Vagina (tissue), 2 donors: ENCODE measurements at places on chromosomes 2 and 18. TPM values are rescaled to one million over a fixed set of nuclear protein-coding genes. Genes with fewer than 3 reads are reported as not detected.

DNA sequence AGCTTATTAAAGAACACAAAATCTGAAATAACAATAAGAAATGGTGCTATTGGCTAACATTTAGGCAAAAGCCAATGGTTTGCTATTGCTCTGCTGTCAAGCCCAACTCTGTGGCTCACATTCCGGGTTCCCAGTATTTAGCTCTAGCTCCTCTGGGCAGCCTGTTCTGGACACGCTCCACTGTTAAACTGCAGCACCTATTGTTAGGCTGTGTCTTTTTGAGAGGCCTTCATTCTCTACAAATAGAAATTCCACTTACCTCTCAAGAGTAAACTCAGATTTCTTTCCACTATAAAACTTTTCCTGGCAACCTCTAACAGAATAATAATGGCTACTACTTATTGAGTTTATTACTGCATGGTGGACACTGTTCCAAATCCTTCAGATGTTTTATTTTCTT lies 3.7 kb upstream of the KLHL14 start:
- H3K4me1 ChIP-seq, result peaks cover 2% of the 10 kb centered on the region
- no peak overlapping the region for H3K27ac ChIP-seq
- no peak for DNase-seq
- H3K36me3 ChIP-seq, result no peaks in the 10 kb centered on the region
- H3K27me3 ChIP-seq, result no peaks in the 10 kb centered on the region
- no peak overlapping the region for H3K4me3 ChIP-seq

DNA sequence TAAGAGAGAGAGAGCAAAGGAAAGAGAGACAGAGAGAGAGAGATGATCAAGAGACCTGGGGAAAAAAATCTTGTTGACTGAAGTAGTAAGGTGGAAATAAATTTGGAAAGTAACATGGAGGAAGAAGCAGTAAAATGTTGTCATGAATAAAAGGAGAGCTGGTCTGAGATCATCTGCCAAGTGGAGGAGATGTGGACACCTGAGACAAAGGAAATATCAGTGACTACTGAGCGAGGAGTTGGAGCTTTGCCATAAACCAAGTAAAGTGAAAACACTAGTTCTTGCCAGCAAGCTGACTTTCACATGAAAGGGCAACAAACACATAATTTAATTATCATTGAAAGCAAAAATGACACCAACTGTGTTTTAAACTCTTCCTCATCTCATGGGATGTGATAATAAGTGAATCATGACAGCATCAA lies 49.0 kb upstream of the DSG1 start:
- no peak for DNase-seq
- no peaks in the 10 kb centered on the region for H3K4me1 ChIP-seq
- no peaks in the 10 kb centered on the region for H3K27me3 ChIP-seq

- no peaks in the 10 kb centered on the region for H3K4me1 ChIP-seq
- no peaks in the 10 kb centered on the region for H3K36me3 ChIP-seq
- no peak overlapping the region for H3K4me3 ChIP-seq
These were observed 84.2 kb upstream of the SALL3 start for GRCh38 chr18:78895207-78896001.

DNA sequence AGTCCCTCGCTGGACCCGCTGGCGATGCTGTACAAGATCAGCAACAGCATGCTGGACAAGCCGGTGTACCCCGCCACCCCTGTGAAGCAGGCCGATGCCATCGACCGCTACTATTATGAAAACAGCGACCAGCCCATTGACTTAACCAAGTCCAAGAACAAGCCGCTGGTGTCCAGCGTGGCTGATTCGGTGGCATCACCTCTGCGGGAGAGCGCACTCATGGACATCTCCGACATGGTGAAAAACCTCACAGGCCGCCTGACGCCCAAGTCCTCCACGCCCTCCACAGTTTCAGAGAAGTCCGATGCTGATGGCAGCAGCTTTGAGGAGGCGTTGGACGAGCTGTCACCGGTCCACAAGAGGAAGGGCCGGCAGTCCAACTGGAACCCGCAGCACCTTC lies 77.1 kb downstream of the TSHZ1 start:
- H3K27me3 ChIP-seq, result no peaks in the 10 kb centered on the region
- no peaks in the 10 kb centered on the region for H3K4me1 ChIP-seq
- DNase-seq, result peak; percentile 74
- no peak overlapping the region for H3K4me3 ChIP-seq
- H3K27ac ChIP-seq, result no peak overlapping the region
- H3K36me3 ChIP-seq, result no peaks in the 10 kb centered on the region

DNA sequence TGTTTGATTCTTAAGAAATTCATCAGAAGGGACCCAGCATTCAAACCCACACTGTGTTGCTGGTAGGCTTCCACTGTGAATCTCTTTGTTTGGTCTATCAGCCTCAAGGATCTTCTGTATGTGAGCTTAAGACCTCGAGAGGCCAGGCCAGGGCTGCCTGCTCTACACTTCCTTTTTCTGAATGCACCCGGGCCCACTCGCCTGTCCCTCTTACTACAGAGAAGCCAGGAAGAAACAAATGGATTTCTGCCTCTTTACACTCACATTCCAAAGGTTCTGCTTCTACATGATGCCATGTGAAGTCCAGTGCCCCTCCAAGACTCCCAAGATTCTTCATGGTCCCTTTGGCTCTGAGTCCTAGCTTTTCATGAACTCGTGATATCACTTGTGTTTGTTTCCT lies 25.4 kb upstream of the MRPL19 start:
- H3K27me3 ChIP-seq, result no peaks in the 10 kb centered on the region
- no peaks in the 10 kb centered on the region for H3K4me1 ChIP-seq
- no peak overlapping the region for H3K4me3 ChIP-seq
- no peak overlapping the region for H3K27ac ChIP-seq
- no peak for DNase-seq
- no peaks in the 10 kb centered on the region for H3K36me3 ChIP-seq

GRCh38 chr18:55780586-55781071 lies 192.6 kb upstream of the TCF4 start:
- H3K36me3 ChIP-seq, result no peaks in the 10 kb centered on the region
- DNase-seq, result no peak
- peak overlapping the region; percentile 71 for H3K4me3 ChIP-seq
- H3K27me3 ChIP-seq, result no peaks in the 10 kb centered on the region
- H3K27ac ChIP-seq, result peak overlapping the region; percentile 90

DNA sequence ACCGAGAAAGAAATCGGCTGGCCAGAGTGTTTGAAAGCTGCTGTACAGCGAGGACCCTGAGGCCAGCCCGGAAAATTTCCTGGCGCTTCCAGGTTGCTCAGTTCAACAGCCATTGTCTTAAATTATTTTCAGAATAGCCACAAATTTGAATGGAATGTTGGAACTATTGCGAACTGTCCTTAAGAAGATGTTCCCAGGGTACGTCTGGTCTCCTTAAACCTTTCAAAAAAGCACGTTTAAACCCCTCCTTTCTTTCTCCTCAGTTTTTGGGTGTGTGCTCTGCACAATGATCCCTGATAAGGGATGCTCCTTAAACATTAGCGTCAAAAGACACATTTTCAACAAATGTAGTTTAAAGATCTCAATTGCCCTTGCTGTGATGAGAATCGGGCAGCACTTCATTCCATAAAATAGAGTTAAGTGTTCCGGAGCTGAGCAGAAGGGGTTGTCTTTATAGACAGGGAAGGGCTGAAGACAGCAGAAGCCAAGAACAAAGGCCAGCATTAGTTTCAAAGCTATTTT lies 14.5 kb upstream of the LPIN2 start:
- H3K4me1 ChIP-seq, result no peaks in the 10 kb centered on the region
- H3K36me3 ChIP-seq, result no peaks in the 10 kb centered on the region
- no peak for DNase-seq
- H3K4me3 ChIP-seq, result no peak overlapping the region
- no peak overlapping the region for H3K27ac ChIP-seq

DNA sequence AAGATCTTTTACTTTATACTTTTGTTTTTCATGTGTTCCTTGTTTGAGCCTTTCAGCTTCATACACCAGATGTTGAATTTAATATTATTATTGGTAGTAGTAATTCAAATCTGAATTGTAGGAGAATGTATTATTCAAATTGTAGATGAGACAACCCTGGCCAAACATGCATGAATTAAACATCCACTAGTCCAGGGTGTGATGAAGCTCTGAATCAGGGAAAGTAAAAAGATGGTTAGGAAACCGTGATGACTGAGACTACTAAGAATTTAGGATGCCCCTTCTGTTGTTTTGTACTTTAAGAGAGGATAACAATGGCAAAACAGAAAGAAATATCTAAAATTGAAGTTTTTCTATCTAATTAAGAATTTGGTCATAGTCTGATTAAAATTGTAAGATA lies 227.8 kb upstream of the CDH2 start:
- H3K27me3 ChIP-seq, result no peaks in the 10 kb centered on the region
- H3K36me3 ChIP-seq, result no peaks in the 10 kb centered on the region
- H3K4me3 ChIP-seq, result no peak overlapping the region
- no peak overlapping the region for H3K27ac ChIP-seq
- no peaks in the 10 kb centered on the region for H3K4me1 ChIP-seq

- H3K4me3 ChIP-seq, result no peak overlapping the region
- H3K27ac ChIP-seq, result no peak overlapping the region
- H3K27me3 ChIP-seq, result no peaks in the 10 kb centered on the region
- no peak for DNase-seq
These were observed 45.1 kb upstream of the RBMS1 start for GRCh38 chr2:160538559-160539355.

DNA sequence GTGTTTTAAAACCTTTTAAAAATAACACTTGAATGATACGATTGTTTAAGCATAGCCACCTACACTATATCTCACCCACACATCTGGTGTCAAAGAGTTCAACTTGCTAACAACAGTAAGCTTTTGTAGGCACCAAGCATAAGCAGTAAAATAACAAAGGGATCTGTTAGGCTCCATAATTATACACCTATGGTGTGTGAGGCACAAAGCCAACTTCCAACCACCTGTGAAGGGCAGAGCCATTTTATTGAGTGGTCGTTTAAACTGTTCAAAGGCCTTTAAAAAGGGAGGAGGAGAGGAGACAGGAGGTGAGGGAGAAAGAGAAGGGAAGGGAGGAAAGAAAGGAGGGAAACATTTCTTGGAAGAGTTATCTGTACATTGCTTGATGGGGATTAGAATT lies 27.9 kb downstream of the NEMP2 start:
- no peak for DNase-seq
- no peaks in the 10 kb centered on the region for H3K36me3 ChIP-seq
- no peak overlapping the region for H3K4me3 ChIP-seq
- H3K27ac ChIP-seq, result no peak overlapping the region
- H3K27me3 ChIP-seq, result no peaks in the 10 kb centered on the region
- H3K4me1 ChIP-seq, result no peaks in the 10 kb centered on the region

DNA sequence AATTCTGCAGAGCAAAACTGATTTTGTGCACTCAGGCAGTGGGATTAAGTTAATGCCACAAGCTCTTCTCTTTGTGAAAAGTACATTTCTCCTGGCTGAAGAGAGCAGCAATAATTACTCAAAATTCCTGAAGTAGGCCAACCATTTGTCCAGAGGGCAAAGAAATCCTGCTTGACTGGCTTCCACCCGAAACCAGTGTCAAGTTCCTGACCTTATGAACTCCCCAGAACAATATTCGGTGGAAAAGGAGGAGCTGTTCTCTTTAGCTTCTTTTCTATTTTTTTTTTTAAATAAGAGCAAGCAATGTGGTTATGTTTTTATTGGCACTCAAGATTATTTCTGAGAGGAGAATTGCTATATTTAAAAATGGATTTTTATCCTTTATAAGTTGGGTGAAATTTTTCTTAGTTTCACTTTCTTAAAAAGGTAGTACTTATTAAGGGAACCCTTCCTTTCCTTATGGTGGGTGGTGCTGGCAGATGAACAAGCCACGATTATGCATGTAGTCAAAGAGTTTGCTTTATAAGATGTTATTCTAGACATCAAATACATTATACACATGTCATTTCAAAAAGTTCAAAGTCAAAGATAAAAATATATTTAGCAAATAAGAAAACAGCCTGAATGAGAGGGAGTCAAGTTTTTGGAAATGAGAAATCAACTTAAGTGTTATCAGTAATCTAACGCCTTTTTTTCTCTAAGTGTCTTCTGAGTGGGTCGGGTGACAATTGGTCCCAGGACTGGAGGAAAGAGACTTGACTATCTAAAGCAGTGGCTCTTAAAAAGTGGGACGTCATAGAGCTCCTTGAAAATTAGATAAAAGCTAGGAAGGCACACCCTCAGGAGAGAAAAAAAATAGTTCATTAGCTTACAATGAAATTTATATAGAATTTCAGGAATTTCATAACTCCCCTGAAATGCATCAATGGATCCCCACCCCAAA lies 194.5 kb downstream of the IKZF2 start:
- H3K27me3 ChIP-seq, result no peaks in the 10 kb centered on the region
- H3K27ac ChIP-seq, result no peak overlapping the region
- no peak overlapping the region for H3K4me3 ChIP-seq
- H3K4me1 ChIP-seq, result peaks cover 23% of the 10 kb centered on the region
- no peaks in the 10 kb centered on the region for H3K36me3 ChIP-seq

- no peak for DNase-seq
- H3K4me3 ChIP-seq, result peak overlapping the region; percentile 42
- H3K4me1 ChIP-seq, result peaks cover 22% of the 10 kb centered on the region
These were observed 302.8 kb downstream of the NCKAP5 start for GRCh38 chr2:133265432-133265949.

GRCh38 chr2:176834226-176834625 lies 378.4 kb upstream of the HNRNPA3 start:
- H3K27ac ChIP-seq, result no peak overlapping the region
- no peaks in the 10 kb centered on the region for H3K4me1 ChIP-seq
- H3K4me3 ChIP-seq, result no peak overlapping the region
- no peak for DNase-seq
- no peaks in the 10 kb centered on the region for H3K27me3 ChIP-seq

The PLA2R1 gene
- 24.3 TPM for total RNA-seq

The TTN gene
- total RNA-seq, result 2.0 TPM

The STAT4 gene
- total RNA-seq, result 9.1 TPM

The MAP2 gene
- total RNA-seq, result 15.5 TPM

The OSGEPL1 gene
- 8.1 TPM for total RNA-seq

The CKAP2L gene
- 1.2 TPM for total RNA-seq

The VWA3B gene
- total RNA-seq, result not detected
